ENCODE measurements at places on chromosomes 3 and 15.

DNA sequence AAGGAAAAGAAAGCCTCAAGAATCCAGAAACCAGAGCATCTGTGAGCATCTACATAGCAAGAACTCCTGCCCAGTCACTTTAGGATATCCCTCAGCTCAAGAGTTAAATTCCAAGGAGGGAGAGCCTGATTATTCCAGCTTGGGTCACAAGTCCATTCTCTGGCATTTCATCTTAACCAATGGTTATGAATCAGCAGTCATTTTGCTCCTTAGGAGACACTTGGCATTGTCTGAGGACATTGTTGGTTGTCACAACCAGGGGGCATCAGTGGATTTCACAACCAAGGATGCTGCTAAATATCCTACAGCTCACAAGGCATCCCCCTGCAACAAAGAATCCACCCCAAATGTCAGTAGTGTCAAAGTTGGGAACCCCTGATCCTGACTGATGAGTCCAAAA is 51.0 kb upstream of the LMCD1 start:
- DNase-seq: no peak

- DNase-seq: no peak
Observed at GRCh38 chr3:30170681-30171438, 435.5 kb upstream of the TGFBR2 start.

DNA sequence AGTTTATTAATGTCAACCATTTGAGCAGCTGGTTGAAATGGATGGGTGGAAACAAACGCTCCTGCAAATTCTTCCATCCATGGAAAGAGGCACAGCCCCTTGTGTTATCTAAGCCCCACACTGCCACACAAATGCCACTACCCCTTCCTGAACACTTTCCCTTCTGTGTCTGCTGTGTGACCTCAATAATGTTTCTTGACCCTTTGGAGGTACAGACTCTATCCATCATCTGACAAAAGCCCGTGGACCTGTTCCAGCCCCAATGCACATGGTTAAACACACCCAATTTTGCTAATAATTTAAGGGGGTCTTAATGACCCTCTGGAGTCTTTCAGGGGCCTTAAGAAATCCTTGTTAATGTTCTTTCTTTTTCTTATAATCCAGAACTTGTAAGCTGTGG is 482.2 kb upstream of the CFAP20DC start:
- DNase-seq: no peak

GRCh38 chr3:117695321-117695720 is 985.7 kb downstream of the TUSC7 start:
- no peak for DNase-seq
